Retina (tissue), 1 donor: ENCODE measurements at places on chromosomes 3 and 15.
A peak's percentile ranks its signal among the peaks of the same experiment; 100 is the strongest.

DNA sequence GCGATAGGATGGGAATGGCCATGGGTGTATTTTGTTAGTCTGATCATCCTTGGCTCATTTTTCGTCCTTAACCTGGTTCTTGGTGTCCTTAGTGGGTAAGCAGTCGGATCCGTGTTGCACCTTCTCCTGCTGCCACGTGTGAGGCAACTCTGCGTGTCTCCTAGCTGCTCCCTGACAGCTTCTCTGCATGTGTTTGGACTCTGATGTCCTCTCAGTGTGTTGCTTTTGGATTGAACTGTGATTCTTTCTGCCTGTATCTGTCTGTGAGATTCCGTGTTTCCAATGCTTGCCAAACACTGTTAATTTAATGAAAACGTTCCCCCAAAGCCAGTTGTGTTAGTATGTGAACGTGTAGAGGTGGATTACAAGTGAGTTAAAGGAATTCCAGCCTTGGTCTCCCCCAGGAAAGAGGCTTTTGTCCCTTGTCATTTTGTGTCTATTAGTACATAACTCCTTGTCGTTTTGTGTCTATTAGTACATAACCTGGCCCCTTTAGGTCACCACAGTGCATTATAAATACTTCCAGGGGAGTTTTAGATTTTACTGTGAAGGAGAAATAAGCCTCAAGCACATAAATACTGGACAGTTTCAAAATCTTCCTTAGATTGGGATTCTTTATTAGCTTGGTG lies 172.4 kb downstream of the CHDH start:
- no peak for DNase-seq

GRCh38 chr15:38226608-38227266 lies 25.9 kb upstream of the SPRED1 start:
- DNase-seq: no peak

- peak; percentile 83 for DNase-seq
Observed at GRCh38 chr3:65548848-65549625, 489.7 kb downstream of the MAGI1 start.

GRCh38 chr3:151460774-151461450 lies at the start of gene IGSF10:
TSS of gene IGSF10 (minus strand) at chr3:151461061. CDS start at chr3:151458709, 2,352 bp downstream.
- DNase-seq: peak; percentile 60

- DNase-seq: peak; percentile 77
Observed at GRCh38 chr15:90191794-90192509, 9.2 kb upstream of the SEMA4B start.

- DNase-seq: no peak
Observed at GRCh38 chr15:76964157-76964556, 30.8 kb upstream of the PSTPIP1 start.

GRCh38 chr3:89584398-89584797 lies 477.0 kb downstream of the EPHA3 start:
- no peak for DNase-seq

GRCh38 chr15:73518876-73519733 lies 76.1 kb downstream of the REC114 start:
- no peak for DNase-seq

DNA sequence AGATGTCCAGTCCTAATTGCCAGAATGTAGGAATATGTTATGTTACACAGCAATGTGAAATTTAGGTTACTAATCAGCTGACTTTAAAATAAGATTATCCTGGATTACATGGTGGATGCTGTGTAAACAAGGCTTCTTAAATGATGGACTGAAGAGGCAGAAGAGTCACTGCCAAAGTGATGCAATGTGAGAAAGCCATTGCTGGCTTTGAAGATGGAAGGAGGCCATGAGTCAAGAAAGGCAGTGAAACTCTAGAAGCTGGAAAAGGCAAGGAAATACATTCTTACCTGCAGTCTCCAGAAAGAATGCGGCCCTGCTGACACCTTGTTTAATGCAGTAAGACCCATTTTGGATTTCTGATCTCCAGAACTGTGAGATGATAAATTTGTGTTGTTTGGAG lies 179.1 kb upstream of the ZPLD1 start:
- DNase-seq: no peak

DNA sequence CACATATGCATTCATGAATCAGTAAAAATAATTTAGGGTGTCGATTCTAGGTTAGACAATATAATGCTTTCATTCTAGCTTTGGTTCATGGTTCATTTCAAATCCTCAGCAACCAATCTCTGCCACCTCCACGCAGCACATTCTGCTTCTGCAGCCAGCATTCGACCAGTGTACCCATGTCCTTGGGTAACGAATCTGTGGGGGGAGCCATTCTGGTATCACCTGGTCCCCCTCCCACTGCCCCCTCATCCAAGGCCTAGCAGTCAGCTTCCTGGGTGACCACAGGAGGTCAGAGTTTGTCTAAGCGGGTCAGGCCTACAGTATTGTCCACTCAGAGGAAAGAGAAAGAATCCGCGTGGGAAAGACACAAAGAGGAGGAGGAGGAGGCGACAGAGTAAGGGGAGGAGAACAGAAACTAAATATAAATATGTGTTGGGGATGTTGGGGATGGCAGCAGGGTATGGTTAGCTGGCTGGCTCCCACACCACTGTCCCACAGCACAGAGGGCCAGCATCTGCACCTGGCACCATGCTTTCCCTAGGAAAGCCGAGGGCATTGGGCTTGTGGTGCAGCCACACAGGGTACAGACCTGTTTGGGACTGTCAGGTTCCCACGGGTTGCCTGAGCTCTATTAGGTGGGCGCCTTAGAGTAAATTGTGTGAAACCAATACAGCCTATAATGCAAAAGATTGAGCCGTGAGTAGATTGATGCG lies 12.1 kb downstream of the PAK6 start:
- DNase-seq: no peak

GRCh38 chr3:124459678-124460077 lies 270.6 kb upstream of the UMPS start:
- DNase-seq: no peak

DNA sequence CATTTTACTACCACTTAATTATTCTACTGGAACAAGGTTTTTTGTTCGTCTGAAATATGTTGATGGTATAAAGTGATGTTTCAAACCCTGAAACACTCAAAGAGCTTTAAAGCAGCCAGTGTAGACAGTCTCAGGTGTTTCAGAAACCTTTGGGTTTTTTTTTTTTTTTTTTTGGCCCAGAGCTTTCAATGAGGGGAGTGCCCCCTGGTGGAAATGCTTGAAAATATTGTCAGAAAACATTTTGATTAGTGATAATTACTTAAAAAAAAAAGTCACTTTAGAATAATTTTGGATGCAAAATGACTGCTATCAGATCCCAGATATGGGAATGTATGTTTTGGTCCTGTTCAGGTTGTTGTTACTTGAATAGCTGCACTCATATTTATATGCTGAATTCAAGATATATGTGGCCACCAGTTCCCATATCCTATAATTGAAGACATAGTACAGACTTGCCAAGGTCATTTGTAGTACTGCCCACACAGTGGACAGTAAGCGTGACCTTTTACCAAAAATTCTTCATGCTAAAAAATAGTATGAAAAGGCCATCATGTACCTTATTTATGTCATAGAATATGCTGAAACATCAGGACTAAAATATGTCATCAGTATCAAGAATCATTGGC lies 35.9 kb downstream of the SATB1 start:
- DNase-seq: peak; percentile 54

DNA sequence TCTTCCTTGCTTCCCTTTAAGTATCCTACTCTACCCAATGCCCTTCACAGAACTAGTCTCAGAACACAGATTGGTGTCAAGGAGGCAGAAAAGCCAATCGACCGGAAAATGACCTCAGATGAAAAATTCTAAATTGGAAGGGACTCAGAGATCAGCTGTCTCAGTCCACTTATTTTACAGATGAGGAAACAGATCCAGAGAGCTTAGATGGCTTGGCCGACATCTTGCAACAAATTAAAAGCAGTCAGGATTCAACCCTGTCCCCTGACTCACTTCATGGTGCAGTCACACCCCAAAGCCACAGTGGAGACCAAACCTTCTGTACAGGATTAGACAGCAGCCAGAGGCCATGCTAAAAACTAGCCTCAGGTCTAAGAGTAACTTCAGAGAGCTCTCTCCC lies 169.3 kb upstream of the BHLHE40 start:
- DNase-seq: peak; percentile 24

- no peak for DNase-seq
Observed at GRCh38 chr15:66241087-66241907, 12.3 kb downstream of the MEGF11 start.

- DNase-seq: no peak
Observed at GRCh38 chr3:172656602-172657001, 54.3 kb downstream of the NCEH1 start.

GRCh38 chr15:92667287-92667904 lies 11.8 kb upstream of the FAM174B start:
- DNase-seq: no peak

- DNase-seq: no peak
Observed at GRCh38 chr15:101180620-101181307, 71.1 kb downstream of the CHSY1 start.

GRCh38 chr3:157240408-157240807 lies 80.5 kb upstream of the CCNL1 start:
- DNase-seq: no peak

- DNase-seq: no peak
Observed at GRCh38 chr3:162760789-162761188, 1264.2 kb downstream of the OTOL1 start.

DNA sequence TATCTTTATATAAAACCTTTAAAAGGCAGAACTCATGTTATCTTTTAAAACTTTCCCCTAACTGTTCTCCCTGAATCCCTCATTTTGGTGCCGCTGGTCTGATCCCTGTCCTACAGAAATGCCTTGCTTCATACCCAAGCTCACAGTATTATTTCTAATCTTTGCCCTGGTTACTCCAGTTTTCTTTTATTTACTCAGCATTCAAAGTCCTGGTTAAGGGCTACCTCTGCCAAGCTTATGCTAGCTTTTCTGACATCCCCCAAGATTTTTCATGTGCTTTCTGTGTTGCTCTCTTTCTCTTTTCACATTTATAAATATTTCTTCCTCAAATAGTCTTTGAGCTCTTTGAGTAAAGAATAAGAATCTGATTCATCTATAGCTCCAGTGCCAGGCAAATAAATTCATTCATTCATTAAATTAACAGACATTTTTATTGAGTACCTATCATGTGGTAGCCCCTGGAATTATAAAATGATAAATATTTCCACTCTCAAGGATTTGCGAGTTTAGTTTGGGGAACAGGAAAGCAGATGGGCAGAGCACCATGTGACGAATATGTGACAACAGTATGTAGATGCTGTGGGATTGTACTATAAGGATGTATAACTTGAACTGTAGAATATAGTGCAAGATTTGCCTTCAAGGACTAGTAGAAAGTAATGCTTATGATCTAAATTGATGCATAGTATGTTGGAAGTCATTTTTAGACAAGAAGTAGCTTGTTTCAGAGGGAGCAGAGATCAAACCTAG lies 247.5 kb downstream of the LPP start:
- DNase-seq: no peak

DNA sequence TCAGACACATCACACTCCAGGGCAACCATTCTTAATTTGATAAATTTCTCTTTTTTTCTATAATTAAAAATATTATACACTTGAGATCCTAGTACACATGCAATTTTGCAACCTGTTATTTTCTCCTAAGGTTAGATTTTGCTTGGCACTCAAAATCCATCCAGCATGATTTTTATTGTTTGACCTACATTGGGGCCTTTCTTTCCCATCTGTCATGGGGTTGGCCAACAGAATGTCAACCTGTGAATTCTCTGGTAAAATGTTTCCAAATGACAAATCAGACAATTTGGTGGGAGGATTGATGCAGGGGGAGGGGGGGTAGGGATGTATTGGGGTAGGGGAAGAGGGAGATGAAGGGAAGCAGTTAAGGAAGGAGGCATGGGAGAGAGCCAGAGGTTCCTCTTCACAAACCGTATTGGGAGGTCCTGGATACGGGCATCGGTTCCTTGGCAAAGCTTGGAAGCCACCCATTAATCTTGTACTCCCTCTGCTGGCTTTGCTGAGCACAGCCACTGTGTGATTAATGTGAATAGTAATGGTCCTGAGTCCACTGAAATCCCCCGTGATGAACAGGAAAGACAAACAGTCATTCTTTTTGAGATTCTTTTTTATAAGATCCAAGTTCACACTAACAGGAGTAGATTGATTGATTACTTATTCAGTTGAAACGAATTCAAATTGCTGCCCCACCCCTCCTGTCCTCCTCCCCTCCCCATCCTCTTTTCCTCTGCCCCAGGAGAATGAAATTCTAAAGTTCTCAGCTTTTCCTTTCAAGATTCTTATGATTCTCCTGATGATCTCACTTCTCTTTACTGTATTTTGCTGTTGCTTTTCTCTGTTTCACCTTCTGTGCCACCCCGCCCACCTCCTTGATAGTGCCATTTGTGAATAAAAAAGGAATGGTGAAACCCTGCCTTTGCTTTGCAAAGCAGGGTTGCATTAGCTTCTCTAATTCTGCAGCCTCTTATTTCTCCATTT lies 82.2 kb upstream of the SLC25A26 start:
- DNase-seq: peak; percentile 46

DNA sequence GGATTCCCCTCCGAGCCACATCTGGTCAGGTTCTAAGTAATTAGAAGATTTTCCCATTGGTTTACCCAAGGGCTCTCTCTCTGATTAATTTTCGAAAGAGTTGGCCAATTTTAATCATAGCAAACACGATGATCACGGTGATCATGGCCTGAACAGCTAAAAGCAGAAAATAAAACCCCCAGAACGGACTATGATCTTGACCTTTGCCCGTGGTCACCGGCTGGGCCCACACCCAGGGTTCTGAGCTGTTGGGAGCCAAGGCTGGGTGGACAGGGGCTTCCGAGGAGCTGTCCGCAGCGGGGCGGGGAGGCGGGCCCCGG lies 2.6 kb downstream of the GP5 start:
- DNase-seq: no peak

DNA sequence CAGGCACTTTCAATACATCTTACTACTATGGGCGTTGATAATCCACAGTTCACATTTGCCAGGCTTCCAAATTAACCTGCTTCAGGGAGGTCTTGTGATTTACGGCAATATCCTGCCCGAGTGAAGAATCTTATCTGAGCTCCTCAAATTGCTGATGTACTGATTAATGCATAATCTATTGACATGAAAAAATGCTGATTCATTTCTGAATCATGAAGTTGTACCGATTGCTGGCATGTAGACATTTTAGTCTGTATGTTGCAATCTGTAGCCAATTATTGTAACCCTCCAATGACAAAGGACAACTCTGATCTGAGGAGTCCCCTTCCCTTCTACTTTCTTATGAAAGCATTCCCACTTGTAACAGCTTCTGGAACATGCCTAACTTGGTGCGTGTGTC lies 97.2 kb downstream of the SEC22A start:
- no peak for DNase-seq

GRCh38 chr15:42210696-42211095 lies 2.6 kb upstream of the VPS39 start:
- DNase-seq: no peak

DNA sequence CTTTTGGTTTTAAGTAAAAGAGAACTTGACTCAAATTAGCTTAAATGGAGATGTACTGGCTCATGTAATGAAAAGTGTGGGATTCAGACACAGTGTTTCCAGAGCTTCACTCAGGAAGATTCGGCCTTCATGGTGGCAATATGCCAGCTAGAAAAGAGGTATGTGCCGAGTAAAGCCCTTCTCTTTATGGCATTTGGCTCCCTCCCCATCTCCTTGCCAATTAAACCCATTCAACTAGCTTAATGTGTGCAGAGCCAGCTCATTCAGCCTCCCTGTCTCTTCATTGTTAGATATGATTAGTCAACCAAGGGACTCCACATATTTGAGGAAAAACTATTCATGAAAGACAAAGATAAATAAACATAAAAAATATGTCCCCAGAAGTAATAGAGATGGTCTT lies 15.0 kb upstream of the TRANK1 start:
- DNase-seq: no peak
